Hematopoietic multipotent progenitor cell treated with erythropoietin and hydrocortisone succinate and interleukin-3 and kit ligand, for 8 days (in vitro differentiated cells): ENCODE measurements at places on chromosomes 12 and 14.

- peak; percentile 54 for DNase-seq
Observed at GRCh38 chr12:26845057-26845666, 12.2 kb upstream of the ITPR2 start.

DNA sequence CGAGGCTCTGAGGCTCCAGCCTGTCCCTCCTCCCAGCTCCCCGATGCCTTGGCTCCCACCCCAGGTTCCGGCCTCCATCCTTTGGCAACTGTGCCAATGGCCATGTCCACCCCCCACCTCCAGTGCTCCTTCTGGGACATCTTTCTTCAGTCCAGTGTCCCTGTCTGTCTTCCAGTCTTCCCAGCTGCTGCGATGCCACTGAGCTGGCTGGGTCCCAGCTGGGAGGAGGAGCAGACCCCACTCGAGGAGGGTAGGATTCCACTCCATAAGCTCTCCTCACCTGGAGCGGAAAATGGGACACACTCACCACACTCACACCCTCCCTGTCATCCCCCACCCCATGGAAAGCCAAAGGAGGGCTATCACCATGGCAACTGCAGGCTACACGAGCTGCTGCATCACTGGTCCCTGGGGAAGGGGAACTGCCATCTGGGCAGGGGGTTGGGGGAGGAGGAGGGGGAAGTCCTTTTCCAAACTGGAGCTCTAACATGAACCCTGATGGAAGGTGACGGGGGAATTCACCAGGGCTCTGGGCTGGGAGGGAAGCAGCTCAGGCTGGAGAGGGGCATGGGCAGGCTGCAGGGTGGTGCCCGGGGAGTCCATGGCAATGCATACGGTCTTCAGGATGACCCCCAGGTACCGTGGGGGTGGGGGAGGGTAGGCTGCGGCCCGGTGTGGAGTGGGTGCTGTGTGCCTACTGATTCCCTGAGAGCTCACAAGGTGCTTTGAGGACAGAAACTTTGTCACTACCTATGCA is 94.3 kb downstream of the LRRC74A start:
- no peak for DNase-seq

GRCh38 chr12:20631711-20632110 is 63.4 kb upstream of the SLCO1C1 start:
- no peak for DNase-seq

DNA sequence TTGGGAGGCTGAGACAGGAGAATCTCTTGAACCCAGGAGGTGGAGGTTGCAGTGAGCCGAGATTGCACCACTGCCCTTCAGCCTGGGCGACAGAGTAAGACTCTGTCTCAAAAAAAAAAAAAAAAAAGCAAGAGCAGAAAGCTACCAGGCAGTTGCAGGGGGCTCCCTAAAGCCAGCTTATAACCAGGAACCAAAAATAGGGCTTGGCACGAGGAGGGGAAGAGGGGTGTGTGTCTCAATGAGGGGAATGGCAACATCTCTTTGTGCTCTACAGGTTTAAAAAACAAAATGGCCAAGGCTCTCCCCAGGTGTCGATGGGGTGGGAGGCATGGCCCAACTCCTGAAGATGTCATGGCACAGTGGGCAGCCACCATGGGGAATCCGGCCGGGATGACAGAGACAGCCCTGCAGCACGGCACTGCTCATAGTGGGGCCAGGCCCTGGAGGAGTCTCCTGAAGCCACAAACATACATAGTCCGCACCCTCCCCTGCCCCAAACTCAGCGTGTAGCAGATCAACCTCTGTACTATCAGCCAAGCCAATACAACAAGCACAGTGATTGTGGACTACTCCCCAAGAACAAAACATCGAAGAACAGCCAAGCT is 16.0 kb upstream of the EIF5 start:
- no peak for DNase-seq

GRCh38 chr12:7013101-7013500 is 5.2 kb downstream of the LPCAT3 start:
- no peak for DNase-seq

GRCh38 chr14:50311337-50311971 is 575 bp downstream of the L2HGDH start:
- no peak for DNase-seq

GRCh38 chr12:114670291-114670980 is 13.5 kb downstream of the TBX3 start:
- DNase-seq, result no peak

- DNase-seq, result no peak
Observed at GRCh38 chr12:53951577-53952334, 2.9 kb upstream of the HOXC12 start.

- no peak for DNase-seq
Observed at GRCh38 chr12:110853836-110854235, 7.0 kb downstream of the CCDC63 start.

DNA sequence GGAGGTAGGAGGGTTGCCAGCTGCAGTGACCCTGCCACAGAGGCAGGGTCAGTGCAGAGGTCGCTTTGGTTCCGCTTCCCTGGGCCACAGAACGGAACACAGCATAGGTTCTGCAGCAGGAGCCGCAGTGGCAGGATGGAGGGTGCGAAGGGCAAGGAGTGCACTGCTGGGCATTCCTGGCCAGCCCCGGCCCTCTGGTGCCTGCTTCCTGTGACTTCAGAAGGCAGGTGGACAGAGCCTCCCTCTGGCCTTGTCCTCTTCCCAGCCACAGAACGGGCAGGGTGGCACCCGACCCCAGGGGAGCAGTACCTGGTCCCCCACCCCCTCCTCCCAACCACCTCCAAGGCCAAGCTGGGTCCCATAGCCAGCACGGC is 37.7 kb downstream of the SLC8B1 start:
- DNase-seq, result no peak

DNA sequence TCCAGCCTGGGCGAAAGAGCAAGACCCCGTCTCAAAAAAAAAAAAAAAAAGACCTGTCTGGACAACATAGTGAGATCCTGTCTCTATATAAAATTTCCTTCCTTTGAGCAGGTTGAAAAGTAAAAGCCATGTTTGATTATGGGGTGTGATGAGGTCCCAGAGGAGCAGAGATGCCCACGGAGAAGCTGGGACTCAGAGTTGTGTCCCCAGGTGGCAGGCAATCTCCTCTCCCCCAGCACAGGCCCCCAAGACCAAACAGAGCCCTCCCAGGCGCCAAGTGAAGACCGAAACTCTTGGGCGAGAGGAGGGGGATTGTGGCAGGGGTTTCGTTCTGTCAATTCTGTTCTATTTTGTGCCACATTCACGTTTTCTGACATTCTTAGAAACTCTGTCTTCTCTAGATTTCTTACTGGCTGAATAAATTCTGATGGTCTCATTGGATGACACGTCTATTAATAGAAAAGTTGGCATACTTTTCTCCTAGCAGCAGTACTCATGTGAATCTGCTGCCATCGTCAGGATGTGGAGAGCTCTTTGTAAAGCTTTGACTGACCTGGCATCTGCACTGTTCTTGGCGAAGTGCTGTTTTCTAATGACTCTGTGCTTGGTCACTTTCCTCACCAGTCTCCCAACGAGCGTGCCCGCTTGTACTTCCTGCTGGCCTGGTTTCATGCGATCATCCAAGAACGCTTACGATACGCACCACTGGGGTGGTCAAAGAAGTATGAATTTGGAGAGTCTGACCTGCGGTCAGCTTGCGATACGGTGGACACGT is 43.4 kb downstream of the HSP90AA1 start:
- DNase-seq, result no peak
